ENCODE measurements at places on chromosomes 12 and 14.

GRCh38 chr12:107992870-107993451 lies 136.1 kb upstream of the WSCD2 start:
- no peak for DNase-seq

DNA sequence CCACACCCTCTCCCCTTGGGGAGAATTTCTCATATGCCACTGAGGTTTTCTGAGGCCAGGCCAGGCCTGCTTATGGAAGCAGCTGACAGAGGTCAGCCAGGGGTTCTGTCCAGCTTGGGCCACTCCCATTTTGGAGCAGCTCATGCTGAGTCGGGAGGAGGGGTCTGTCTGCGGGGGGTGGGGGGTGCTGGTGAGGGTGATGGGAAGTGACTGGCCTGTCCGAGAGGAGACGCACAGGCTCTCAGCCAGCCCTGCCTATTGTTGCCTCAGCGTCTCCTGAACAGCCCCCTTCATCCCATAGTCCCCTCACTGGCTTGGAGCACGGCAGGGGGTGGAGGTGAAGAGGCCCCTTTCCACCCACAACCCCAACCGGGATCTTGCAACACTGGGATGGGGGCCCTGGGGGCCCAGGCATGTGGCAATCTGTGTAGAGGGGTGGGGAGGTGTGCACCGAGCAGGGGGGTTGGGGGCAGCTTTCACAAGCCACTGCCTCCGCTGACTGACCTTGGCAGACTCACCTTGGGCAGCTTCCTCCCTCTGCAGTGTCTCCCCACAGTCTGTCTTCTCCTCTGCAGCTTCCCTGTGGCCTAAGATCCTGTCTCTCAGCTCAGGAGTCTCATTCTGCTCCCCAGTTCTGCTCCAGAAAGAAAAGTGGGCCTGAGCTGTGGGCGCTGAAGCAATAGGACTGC lies 5.5 kb downstream of the CEBPE start:
- DNase-seq: no peak

DNA sequence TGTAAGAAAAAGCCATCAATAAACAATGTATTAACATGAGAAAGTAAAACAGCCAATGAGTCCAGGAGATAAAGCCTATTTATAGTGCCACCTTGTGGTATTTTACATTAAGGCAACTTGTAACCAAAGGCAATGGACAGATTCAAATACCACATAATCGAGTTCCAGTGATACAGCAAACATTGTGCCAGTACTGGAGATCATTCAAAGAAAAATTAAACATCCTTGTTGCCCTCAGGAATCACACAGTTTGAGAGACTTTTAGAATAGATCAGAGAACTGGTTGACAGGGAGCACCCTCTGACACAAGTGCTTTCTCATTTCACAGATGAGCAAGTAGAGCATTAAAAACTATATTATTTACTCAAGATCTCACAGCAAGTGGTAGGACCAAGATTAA lies 98.1 kb downstream of the DDHD1 start:
- peak; percentile 55 for DNase-seq

DNA sequence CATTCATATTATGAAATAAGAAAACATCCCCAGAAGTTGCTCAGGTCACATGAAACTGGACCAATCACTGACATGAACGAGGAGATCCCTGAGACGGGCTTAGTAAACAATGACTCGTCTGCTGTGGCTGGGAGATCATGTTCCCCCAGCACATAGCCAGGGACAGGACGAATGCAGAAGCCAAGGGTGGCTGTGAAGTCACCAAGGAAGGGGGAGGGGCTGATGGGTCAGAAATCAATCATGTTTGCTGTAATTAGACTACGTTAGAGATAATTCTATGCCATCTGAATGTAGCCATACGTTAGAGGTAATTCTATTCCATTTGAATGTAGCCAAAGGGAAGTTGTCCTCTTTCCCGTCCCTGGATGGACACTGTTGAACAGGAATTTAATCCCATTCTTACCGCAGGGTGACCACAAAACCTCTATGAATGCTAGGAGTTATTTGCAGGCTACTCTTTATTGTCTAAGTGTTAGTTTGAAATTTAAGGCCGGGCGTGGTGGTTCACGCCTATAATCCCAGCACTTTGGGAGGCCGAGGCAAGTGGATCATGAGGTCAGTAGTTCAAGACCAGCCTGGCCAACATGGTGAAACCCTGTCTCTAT lies 332.9 kb downstream of the TMEM132D start:
- no peak for DNase-seq

GRCh38 chr12:45125997-45126396 lies 75.1 kb upstream of the DBX2 start:
- no peak for DNase-seq

GRCh38 chr14:61403411-61403810 lies 82.0 kb downstream of the PRKCH start:
- DNase-seq: no peak

- DNase-seq: no peak
Measured at GRCh38 chr14:76753541-76754198, 7.6 kb upstream of the VASH1 start.

Data from astrocyte of the cerebellum (primary cell).